ENCODE measurements at places on chromosomes 7 and 10.

- DNase-seq, result peak; percentile 71
Observed at GRCh38 chr7:38374507-38374906, 101.1 kb upstream of the TARP start.

GRCh38 chr7:121302214-121302745, 26.5 kb upstream of the WNT16 start:
- DNase-seq, result no peak

GRCh38 chr10:102624751-102625645, 19.3 kb upstream of the TRIM8 start:
- no peak for DNase-seq

- DNase-seq, result no peak
Observed at GRCh38 chr10:77201135-77202106, 436.2 kb downstream of the KCNMA1 start.

DNA sequence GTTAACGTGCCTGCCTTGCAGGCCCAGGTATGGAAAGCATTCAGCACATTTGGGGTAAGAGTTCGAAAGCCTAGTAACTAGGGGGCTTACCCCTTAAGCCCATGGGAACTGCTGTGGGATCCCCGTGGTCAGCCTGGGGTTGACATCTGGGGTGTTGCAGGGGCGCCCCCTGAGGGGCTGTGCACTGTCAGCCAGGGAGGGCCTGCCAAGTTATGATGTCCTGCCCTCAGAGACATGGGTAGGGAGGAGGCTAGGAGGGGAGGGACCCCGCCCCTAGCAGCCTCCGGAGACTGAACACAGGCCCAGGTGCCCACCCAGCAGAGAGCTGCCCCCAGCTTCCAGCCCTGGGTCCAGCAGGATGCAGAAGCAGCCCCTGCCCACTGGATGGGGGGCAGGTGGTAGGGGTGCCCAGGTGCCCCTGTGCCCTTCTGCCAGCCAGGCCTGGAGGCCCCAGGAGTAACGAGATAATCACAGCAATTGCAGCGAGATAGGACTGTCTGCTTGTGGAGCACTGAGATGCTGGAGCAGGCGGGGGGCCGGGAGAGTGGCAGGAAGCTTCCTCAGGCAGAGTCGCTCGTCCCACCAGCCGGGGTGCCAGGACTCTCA, 153.3 kb downstream of the UBE2H start:
- DNase-seq, result no peak
